ENCODE measurements at places on chromosomes 4 and X.
A peak's percentile ranks its signal among the peaks of the same experiment; 100 is the strongest.

GRCh38 chr4:40956721-40957255 is 207.0 kb downstream of the NSUN7 start:
- DNase-seq = no peak

GRCh38 chr4:39637586-39638353 is 895 bp downstream of the SMIM14 start:
- peak; percentile 70 for DNase-seq

GRCh38 chrX:115226929-115227328 is 7.0 kb downstream of the LRCH2 start:
- DNase-seq = no peak

DNA sequence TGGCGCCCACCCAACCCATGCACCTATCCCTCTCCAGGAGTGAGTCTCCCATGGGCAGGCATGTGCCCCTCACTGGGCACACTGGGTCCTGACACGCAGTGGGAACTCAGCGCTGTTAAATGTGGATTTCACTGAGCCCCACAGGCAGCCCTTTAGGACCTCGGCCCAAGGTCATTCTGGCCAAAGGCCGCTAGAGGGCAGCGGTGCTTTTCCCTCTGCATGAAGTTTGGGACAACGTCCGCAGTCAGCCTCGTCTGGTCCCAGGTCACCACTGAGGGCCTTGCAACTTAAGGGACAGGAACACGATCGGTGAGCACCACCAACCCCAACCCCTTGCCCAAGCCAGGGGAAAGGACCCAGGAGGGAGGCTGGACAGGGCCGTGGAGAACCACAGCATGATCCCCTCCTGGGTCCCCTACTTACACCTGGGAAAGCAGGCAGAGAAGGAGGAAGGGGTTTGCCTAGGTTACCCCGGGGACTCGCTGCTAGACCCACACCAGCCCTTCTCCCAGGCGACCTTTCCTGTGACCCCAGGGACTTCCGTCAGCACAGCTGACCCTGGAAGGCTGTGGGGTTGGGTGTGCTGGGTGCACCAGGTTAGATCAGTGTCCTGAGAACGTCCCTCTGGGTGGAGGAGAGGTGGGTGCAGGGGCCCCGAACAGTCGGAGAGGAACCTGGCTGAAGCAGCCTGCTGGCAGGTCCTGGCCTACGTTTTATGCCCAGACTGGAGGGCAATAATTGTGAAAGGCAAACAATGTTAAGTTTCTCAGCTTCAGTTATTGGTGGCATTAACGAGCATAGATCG is 24.0 kb downstream of the CYTL1 start:
- peak; percentile 85 for DNase-seq

- no peak for DNase-seq
Observed at GRCh38 chr4:159451006-159451405, 348.1 kb downstream of the RAPGEF2 start.

GRCh38 chr4:78061939-78062570 is 4.9 kb downstream of the FRAS1 start:
- no peak for DNase-seq

DNA sequence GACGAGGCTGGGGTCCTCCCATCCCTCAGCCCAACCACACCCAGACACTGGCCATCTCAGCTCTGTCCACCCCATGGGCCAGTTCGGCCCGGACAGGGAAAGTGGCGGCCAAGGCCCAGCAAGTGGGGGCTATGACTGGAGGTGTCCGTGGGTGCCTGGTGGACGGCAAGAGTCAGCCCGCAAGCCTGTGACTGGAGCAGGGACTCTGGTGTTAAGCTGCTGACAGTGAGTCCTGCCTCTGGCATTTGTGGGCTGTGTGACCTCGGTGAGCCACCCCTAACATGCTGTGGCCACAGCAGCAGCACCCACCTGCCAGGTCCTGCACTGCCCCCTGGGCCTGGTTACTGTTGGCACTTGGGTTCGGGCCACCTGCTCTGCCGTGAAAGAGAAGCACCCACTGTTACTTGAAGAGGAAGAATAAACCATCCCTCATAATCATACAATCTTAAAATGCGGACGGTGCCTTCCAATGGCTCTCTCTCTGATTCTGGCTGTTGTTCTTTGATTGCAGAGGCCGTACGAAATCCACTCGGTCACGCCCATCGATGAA is 252.0 kb downstream of the EVC2 start:
- no peak for DNase-seq

- DNase-seq = no peak
Observed at GRCh38 chr4:183136855-183137254, 37.8 kb downstream of the WWC2 start.

DNA sequence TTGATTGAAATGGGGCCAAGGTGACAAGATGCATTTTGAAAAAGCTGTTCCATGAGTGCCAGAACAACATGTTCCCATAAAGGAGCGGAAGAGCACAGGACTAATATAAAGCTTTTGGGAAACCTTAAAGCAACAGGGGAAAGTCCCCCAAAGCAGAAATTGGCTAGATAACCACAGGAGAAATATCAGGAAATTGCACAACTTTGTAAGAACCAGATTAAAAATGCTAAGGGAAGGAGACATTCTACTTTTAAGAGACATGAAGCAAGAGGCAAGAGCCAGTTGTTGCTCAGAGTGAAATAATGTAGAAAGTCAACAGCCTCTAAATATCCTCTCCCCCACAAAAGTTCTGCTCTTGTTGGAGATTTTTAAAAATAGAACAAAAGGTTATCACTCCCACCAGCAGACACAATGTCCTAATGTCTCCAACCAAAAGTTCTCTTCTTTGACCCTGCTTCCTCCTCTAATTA is 85.2 kb upstream of the LNX1 start:
- DNase-seq = no peak

GRCh38 chrX:143571521-143571920 is 54.2 kb upstream of the SPANXN3 start:
- DNase-seq = no peak

- DNase-seq = no peak
Observed at GRCh38 chr4:128716338-128716737, 93.2 kb upstream of the JADE1 start.

GRCh38 chr4:76205476-76205875 is 8.1 kb downstream of the SCARB2 start:
- no peak for DNase-seq

- DNase-seq = no peak
Observed at GRCh38 chr4:78796526-78796925, 20.4 kb downstream of the BMP2K start.

- no peak for DNase-seq
Observed at GRCh38 chr4:66842026-66842723, 703.1 kb downstream of the CENPC start.

GRCh38 chrX:47608130-47608810 is 11.4 kb downstream of the SYN1 start:
- no peak for DNase-seq

GRCh38 chrX:69277369-69277990 is 112.2 kb upstream of the PJA1 start:
- DNase-seq = no peak

DNA sequence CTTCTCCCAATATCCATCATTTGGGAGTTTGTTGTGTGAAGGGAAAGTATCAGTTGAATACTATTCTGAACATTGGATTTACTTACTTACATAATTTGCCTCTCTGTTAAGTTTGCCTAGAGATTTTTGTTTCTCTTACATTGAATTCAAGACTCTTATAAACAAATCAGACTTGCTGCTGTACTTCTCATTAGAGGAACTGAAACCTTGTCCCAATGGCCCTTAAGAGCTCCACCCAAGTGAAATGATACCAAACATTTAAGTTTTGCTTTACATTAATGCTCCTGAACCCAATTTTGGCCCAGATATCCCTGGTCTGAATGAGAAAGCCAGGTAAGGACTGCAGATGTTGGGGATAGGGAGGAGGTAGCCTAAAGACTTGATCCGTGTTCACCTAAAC is 32.0 kb downstream of the HAND2 start:
- no peak for DNase-seq

GRCh38 chrX:101744085-101744484 is 84.4 kb upstream of the ARMCX2 start:
- DNase-seq = no peak

- DNase-seq = no peak
Observed at GRCh38 chrX:111035991-111036390, 60.0 kb upstream of the PAK3 start.

GRCh38 chr4:169070895-169071218 is 60.8 kb upstream of the CBR4 start:
- no peak for DNase-seq

GRCh38 chr4:74410272-74410671 is 34.7 kb upstream of the AREG start:
- no peak for DNase-seq

DNA sequence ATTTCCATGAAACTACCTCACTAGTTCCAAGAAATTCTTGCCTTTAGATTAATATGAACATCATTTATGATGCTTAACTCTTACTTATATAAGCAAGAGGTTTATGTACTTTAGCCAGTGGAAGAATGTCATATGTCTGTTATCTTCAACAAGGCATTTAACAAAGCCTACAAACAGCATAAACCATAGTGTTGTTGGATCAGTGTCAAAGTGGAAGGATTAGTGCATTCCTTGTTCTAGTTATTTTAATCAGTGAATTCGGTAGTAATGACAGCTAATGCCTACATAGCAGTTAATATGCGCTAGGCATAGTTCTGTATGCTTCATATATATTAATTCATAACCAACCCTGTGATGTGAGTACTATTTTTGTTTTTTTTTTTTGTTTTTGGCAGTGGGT is 3.1 kb downstream of the PI4K2B start:
- DNase-seq = no peak

DNA sequence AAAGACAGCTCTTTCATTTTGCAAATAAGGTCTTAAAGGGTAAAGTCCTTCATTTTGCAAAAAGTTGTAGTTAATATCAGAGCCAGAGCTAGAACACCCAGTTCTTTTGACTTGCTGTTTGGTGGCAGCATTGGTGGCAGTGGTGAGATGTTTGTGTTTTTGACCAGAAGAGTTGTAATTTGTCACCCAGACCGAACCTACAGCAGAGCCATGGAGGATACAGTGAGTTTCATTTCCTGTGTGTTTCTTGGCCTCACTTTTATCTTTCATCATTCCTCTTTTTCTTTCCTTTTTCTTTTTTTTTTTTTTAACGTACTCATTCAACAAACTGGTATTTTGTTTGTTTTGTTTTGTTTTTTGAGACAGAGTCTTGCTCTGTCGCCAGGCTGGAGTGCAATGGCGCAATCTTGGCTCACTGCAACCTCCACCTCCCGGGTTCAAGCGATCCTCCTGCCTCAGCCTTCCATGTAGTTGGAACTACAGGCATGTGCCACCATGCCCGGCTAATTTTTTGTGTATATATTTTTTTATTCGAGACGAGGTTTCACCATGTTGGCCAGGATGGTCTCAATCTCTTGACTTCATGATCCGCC is 116.4 kb downstream of the AFF1 start:
- DNase-seq = no peak

DNA sequence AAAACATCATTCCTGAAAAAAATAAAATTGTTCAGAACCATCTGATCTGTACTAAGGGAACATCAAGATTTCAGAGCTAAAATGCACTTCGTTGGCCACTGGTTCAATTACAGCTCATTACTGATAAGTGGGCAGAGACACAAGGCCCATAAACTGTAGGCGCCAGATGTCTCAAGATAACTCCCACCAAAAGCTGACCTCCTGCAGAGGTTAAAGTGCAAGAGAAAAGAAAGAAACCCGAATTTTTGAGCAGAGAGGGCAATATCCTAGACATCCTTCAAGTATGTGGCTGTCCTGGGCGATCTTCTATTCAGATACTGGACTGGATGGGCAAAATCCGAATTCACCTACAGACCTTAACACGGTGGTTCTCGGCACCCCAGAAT is 660 bp downstream of the GEMIN8 start:
- no peak for DNase-seq

DNA sequence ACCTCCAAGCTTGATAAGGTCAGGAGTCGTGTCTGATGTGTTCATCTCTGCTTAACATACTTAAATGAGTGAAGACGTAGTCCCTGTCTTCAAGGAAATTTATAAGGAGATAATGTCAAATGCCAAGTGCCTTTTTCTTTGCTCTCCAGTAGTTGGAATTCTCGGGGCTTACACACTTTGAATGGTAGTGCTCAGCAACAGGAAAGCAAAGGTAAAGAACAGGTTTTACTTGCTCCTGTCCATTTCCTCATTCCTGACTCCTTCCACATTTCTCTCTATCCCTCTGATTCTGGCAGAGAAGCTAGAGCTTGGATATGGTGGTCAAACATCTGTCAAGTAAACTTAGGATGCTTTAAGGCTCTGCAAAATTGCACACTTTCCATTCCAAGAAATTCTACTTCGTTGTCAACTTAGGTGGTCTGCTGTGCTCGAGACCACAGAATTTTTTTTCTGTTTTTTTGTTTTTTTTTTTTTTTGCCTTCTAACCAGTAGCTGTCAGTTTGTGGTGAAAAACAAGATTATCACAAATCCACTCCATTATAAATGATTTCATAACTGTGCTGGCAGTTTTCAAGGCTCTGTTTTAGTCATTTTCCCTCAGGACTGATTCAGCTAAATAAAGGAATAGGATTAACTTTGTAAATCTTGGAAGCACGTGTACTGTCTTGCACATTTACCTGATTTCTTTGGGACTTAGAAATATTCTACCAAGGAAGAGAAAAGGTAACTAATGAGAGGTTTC is 180.8 kb upstream of the ANXA3 start:
- no peak for DNase-seq

DNA sequence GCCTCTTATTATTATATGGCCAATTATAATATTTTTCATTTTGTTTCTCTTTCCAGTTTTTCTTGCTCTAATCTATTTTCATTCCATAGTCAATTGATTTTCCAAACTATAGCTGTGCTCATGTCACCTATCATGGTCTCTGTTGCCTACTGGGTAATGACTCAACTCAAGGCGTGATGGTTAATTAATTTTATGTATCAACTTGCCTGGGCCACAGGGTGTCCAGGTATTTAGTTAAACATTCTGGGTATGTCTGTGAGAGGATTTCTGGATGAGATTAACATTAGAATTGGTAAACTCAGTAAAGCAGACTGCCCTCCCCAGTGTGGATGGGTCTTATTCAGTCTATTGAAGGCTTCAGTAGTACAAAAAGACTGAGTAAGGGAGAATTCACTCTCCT is 9.9 kb downstream of the FHIP1A start:
- no peak for DNase-seq

GRCh38 chr4:74038425-74039314 is at the start of gene CXCL3:
Gene CXCL3 (minus strand): TSS chr4:74038689. CDS start chr4:74038611, 78 bp downstream.
- DNase-seq = peak; percentile 84

- DNase-seq = no peak
Observed at GRCh38 chr4:121336706-121337105, 44.1 kb downstream of the QRFPR start.

DNA sequence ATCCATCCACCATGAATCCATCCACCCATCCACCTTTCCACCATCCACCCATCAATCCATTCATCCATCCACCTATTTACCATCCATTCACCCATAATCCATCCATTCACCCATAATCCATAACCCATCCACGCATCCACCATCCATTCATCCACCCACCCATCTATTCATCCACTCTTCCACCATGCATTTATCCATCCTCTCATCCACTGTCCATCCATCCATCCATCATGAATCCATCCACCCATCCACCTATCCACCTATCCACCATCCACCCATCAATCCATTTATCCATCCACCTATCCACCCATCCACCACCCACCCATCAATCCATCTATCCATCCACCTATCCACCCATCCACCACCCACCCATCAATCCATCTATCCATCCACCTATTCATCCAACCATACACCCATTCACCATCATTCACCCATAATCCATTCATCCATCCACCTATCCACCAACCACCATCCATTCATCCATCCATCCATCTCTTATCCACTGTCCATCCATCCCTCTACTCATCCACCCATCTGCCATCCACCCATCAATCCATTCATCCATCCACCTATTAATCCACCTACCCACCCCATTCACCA is 179.7 kb upstream of the PSAPL1 start:
- no peak for DNase-seq

Measured in sciatic nerve (tissue), 2 donors.